ENCODE measurements at places on chromosomes 7 and 10.

DNA sequence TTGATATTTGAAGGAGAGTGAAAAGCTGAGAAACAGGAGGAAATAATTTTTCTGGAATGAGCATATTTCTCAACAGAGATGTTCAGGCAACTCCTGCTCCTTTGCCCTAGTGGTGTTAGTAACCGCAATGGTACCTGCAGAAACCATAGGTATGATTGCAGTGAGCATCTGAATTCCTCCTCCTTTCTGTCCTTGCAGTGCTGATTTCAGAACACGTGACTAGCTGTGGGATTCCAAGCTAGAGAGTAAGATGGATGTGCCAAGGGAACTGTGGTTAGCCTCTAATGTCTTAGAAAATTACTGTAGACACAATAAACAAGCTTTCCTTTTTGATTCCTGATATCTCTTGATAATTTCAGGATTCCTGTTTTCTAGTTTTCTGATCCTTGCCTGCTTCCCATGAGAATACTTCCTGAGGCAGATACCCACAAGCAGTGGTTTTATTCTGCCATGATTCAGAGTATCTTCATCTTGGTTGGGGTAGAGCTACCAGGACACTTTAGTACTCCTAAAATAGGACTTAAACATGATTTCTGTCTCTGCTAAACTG, 27.5 kb downstream of the LRGUK start:
- no peak for DNase-seq

DNA sequence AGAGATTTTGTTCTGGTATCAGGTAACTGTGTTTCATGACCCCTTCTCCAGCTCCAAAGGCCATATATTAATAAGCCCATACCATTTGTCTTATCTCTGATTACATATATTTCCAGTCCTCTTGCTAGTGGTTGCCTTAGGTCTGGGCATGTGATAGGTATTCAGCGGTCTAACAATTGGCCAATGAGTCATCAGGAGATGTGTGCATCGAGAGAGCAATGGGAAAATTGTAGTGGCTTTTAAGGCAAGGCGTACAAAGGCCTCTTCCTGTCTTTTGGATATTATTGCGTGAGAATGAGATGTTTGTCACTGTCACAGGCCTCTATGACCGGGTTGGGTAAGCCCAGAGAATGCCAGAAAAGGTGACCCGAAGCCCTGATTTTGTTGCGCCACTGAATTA, 38.6 kb upstream of the SFRP5 start:
- no peak for DNase-seq

DNA sequence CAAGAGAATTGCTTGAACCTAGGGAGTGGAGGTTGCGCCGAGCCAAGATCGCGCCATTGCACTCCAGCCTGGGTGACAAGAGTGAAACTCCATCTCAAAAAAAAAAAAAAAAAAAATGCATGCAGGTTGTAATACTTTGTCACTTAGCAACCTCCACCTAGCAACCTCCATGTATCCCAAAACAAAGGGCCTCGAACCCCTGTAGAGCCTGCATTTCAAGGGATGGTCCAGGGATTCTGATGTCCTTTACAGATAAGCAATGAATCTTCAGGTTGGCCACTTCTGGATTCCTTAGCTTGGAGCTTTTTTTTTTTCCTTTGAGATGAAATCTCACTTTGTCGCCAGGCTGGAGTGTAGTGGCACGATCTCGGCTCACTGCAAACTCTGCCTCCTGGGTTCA, 1211.0 kb downstream of the TYW1 start:
- DNase-seq = no peak

- no peak for DNase-seq
These were observed 85.5 kb upstream of the DKK1 start for GRCh38 chr10:52228556-52228955.

DNA sequence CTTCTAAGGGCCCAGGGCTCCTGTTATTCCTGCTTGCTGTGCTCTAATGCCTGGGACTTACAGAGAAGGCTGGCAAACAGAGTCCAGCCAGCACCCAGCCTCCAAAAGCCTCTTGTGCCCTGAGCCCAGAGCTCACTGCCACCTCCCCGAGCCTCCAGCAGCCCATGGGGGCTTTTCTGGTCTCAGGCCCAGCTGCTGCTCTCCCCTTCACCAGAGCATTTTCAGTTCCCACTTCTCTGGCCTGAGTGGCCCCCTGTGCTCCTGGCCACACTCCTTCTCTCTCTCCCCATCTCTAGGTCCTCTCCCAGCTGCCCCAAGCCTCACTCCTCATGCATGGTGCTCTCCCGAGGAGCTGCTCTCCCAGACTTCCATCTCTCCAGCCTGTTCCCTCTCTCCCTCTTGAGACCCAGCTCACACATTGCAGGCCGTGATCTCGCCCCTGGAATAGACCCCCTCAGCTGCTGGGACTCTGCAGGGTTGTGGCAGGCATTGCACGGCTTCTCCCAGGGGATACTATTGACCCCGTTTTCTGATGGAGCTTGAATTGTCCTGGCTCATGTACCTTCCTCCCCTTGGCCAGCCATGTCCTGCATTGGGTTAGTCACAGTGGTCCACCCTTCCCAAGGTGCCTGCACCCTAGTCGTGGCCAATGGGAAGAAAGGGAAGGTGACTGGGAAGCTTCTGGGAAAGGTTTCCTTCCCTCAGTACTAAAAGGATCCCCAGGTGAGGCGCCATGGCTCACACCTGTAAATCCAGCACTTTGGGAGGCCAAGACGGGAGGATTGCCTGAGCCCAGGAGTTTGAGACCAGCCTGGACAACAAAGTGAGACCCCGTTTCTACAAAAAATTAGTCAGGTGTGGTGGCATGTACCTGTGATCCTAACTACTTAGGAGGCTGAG, 9.0 kb upstream of the RASSF4 start:
- DNase-seq = no peak

- DNase-seq = no peak
These were observed 563.6 kb downstream of the SUGCT start for GRCh38 chr7:40698214-40698920.

DNA sequence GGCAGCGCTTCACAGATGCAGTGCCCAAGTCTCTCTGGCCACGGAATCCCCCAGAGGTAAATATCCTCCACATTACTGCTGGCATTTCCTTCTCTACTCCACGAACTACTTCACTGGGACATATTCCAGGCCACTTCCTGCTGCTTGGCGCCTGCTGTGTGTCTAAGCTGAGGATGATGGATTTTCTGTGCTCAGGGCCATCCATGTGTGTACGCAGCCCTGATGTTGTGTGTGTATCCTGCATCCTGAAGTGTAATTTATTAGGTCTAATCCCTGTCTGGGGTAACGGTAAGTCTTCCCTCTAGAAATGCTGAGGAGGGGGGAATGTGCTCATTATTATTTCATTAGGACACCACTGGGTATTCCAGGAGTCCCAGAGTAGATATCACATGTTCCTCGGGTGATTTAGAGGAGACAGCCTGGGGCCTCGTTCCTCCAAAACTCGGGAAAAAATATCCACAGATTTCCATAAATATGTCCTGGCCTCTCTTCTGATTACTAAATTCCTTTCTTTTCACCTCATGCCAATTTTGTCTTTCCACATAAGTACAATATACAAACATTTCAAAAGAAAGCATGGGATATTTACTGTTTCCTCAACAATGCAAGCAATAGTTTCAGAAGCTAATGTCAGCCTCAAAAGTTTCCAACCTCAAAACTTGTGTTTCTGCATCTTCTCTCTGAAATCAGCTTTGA, 25.5 kb upstream of the HABP2 start:
- DNase-seq = no peak

DNA sequence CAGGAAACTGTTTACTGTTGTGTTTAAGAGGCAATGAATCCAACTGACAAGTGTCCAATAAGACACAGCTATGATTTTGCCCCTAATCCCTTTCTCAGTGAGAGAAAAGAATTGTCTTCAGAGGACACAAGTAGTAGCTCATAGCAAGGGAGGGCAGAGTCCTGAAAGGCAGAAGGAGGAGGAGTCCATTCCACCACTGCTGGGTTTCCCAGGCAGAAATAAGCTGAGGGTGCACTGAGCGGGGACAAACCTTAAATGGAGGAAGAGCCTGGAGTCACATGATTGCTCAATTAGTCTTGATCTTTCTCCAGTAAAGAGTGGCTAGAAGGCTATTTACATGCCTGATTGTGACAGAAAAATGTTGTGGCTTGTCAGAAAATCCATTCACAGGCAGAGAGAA, 573.8 kb downstream of the POM121L12 start:
- no peak for DNase-seq

DNA sequence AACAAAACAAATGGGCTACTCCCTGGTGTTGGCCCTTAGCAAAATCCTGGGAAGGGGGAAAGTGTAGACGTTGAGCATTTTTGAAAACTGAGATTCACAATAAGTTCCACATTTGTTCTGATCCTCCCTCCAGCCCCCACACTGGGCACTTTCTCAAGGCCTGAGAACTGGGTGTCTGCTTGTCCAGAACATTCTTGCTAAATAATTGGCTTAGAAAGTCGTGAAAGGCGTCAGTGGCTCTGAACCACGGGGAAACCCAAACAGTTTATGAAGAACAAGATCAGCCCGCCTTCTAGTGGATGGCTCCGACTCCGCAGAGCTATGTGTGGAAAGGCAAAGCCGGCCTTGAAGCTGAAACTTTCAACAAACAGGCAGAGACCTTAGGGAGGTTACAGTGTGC, 370.1 kb downstream of the PRPF18 start:
- no peak for DNase-seq

DNA sequence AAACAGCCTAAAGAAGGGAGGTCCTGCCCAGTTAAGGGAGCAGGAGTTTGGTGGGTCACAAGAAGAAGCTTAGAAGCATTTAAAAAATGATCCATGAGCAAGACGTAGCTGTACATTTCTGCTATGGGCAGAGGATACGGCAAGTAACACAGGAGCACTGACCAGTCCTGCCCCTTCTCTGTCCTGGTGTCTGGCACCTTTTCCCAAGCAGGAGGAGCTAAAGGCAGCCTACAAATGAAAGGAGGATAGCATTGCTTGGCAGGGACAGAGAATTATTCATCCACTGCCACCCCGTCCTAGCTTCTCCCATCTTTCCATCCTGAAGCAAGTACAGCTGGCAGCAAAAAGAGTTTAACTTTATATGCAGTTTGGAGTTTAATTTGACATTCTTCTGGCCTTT, 1077.6 kb downstream of the TYW1 start:
- DNase-seq = no peak

DNA sequence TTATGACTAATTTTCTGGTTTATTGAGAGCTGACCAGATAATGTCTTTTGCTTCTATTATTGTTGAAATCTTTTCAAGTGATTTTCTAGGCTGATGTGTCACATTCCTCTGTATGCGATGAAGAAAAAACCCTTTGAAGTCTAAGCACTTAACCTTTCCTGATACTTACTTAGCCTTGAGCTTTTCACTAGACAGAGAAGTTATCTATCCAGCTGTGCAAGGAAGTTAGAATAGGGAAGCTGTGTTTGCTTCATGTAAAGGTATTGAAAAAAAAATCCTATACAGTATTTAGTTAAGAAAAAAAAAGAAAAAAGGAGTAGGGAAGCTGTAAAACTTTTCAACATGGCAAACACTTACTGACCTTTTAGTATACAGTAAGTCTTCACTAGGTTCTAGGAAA, 117.6 kb upstream of the DNAJB12 start:
- DNase-seq = no peak

DNA sequence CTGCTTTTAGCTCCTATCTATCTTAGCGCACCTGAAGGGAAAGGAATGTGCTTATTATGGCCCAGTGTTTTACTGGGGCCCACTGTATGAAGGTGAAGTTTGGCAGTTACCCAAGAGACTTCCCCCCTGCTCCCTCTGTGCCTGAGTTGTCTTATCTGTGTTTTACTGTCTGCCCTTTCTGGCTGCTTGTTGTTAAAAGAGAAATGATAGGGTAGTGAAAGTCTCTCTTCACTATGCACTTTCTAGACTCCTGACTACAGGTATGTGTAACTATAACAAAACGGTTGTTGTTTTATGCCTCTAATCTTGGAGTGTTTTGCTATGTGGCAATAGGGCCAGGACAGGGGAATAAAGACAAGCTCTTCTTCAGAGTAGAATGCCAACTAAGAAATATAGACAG, 326.9 kb downstream of the KIF20B start:
- DNase-seq = no peak

DNA sequence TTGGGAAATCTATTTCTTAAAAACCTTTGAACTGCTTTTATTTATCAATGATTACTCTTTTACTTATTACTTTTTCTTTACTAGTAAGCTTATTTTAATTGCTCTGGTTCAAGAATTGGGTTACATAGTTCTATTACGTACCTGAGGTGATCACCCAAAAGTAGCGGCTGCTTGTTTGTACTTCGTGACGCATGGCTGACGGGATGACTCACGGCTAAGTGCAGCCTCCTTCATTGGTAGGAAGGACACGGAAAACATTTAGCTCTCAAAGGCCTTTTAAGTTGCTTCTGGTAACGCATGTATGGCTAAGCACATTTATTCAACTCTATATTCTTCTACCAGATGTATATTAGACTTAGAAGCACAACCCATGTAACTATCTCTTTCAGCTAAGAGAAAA, 285.8 kb upstream of the SP4 start:
- DNase-seq = no peak

- no peak for DNase-seq
These were observed 135.3 kb downstream of the ADARB2 start for GRCh38 chr10:1602037-1602484.

DNA sequence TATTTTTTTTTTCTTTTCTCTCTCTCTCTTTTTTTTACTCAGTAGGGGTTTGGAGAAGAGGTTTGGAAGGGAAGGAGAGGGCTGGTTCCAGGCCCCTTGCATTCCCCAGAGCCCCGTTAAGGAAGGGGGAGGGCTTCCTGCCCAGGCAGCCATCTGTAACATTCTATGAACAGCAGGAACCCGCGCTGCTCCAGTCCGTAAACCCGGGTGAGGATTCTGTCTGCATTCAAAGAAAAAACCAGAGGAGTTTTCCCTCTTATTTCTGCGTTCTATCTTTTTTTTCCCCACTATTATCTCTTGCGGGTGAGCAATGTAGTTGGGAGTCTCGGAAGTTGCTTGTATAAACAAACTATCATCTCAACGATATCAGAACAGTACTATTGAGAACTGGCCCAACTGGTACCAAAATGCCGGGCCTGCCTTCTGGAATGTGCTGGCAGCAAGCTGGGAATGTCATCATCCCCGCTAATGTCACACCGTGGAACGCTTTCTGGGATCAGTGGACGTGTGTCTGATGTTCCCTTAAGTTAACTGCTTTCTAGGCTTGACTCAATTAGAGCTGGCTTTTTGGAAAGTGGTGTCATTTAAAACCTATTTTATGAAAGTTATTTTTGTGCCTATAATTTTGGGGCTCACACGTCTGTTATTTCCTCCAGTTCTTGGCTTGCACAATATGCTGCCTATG, 153.1 kb upstream of the MEOX2 start:
- DNase-seq = no peak

DNA sequence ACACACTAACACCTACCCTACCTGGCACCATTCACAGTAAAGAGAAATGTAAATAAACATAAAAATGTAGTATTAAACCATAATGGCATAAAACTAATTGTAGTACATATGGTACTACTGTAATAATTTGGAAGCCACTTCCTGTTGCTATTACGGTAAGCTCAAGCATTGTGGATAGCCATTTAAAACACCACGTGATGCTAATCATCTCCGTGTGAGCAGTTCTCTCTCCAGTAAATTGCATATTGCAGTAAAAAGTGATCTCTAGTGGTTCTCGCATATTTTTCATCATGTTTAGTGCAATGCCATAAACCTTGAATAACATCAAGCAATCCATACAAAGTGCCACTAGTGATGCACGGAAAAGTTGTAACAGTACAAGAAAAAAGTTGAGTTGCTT, 75.4 kb downstream of the CFTR start:
- no peak for DNase-seq

GRCh38 chr7:1700536-1701333, 30.7 kb downstream of the ELFN1 start:
- no peak for DNase-seq

All from bone marrow (tissue), 2 donors.